ENCODE measurements at places on chromosomes 4 and X.

GRCh38 chr4:35725131-35725530 lies 519.2 kb downstream of the ARAP2 start:
- no peak for DNase-seq

DNA sequence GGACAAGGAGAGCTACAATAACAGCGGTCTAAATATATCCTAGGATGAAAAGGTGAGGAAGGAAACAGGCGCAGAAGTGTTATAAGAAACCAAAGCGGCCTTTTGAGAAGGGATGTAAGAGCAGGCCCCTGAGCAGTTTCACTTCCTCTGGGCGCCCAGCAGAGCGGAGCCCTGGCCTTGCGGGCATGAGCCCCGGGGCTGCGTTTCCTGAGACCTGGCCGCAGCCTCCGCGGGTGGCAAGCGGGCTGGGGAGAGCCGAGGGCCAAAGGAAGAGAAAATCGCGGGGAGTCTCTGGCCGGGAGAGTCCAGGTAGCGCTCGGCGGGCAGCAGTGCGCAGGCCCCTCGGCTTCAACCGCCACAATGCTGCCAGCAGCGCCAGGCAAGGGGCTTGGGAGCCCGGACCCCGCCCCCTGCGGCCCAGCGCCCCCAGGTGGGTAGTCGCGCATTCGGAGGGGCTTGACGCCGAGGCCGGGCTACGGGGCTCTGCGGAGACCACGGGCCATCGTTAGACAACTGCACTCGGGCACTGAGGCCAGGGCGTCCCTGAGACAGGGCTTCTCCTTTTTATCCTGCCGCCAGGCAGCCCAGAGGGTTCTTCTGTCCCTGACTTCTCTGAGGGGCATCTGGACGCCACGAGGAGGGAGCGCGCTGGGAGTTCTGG lies at the start of gene BANK1:
TSS of gene BANK1 (plus strand) at position 210 of the 661 bp plus-strand sequence. CDS start at position 361, 151 bp downstream.
- DNase-seq, result peak; percentile 32

- no peak for DNase-seq
Observed at GRCh38 chrX:71579136-71579989, 1.1 kb downstream of the GCNA start.

- no peak for DNase-seq
Observed at GRCh38 chr4:162154862-162155540, 8.8 kb downstream of the FSTL5 start.

GRCh38 chr4:114015444-114015899 lies 36.0 kb upstream of the ARSJ start:
- peak; percentile 100 for DNase-seq

DNA sequence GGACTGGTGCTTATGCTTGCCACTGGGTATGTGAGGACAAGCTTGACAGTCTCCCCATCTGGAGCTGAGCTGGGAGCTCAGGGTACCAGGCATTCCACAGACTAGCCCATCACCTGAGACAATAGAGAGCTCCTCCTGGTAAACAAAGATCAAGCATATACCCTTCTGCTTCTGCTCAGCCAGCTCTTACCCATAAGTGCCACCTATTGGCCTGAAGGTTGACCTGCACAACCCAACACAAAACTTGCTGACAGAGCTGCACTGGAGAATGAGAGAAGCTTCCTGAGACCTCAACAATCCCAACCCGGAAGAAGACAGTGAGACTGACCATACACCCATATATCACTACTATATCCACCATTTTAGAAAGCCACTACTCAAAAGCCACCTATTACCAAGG lies 1049.2 kb upstream of the INTU start:
- DNase-seq, result no peak

GRCh38 chr4:76562161-76562560 lies 127.1 kb downstream of the SHROOM3 start:
- DNase-seq, result peak; percentile 93

GRCh38 chr4:87192145-87192919 lies 28.1 kb downstream of the KLHL8 start:
- peak; percentile 34 for DNase-seq

DNA sequence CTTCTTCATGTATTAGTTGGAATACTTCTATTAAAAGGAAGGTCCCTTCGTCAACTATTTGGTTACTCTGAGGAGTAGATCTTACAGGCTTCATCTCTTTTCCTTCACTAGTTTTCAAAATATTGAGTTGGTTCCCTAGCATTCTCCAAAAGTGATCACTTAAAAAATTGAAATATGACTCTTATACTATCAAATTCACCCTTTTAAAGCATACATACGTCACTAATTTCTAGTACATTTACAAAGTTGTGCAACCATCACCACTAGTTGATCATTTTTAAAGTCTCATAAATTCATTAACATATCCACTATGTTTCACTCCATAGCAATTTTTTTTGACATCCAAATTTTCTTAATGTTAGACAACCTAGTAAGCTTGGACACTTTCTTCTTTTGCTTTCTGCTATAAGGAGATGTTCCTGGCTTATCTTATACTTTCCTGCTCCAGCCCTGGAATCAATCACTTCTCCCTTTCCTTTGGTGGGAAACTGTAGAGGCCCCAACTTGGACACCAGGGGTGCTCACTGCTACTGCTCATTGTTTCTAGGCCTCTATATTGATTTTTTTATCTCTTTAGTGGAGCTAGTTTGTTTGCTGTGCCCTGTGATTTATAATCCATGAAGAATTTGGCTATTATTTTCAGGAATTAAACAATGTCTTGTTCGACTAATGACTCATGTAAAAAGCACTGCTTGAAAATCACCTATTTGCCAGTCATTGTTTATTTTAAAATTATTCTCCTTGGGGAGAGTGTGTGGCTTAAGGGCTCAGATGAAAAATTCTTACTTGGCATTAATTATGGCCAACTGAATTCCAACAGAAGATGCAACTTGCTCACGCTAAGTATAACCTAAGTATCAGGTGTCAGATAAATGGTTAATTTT lies 4.0 kb upstream of the ZFX start:
- DNase-seq, result peak; percentile 67

- DNase-seq, result no peak
Observed at GRCh38 chr4:110702326-110702725, 79.4 kb upstream of the PITX2 start.

- DNase-seq, result no peak
Observed at GRCh38 chr4:104022226-104022625, 302.4 kb upstream of the TACR3 start.

- no peak for DNase-seq
Observed at GRCh38 chr4:102600689-102601088, 99.5 kb downstream of the NFKB1 start.

Measured in fibroblast of upper back skin (primary cell).